BJ (cell line): ENCODE measurements at places on chromosomes 11 and 22. TPM values are rescaled to one million over a fixed set of nuclear protein-coding genes. Genes with fewer than 3 reads are reported as not detected.

DNA sequence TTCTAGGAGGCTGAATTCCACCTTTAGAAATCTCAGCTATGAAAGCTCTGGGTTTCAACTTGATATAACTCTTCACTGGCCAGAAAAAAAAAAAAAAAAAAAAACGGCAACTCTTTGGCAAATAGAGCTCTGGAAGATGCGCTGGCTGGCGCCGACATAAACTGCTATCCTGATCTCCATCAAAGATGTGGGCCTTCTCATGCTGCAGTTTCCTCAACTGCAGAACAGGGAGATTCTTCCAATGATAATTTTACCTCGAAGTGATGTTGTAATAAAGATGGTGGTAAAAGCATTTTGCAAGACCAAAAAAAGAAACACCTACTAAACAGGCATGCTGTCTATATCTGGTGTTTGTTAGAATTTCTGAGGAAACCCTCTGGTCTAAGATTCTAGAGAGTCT is 20.3 kb downstream of the FLI1 start:
- no peak for DNase-seq

DNA sequence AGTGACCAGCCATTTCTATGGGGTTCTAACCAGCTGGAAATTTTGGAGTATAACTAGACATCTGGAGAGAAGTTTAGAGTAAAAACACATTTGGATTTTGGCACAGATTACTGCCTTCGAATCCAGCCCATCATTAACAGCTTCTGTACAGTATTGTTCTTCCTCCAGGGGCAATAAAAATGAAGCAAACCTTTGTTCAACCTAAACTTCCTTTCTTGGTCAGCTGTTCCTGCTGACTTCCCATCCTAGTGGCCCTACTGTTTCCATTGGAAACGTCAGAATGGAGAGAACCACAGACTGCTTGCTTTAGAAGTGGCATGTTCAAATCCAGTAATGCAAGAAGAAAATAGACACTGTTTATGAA is 203.7 kb upstream of the MTMR2 start:
- no peak for DNase-seq

- no peak for DNase-seq
Measured at GRCh38 chr11:23509023-23509422, 648.7 kb upstream of the CCDC179 start.

- DNase-seq, result no peak
Measured at GRCh38 chr11:61065955-61066638, 36.2 kb upstream of the CD5 start.

DNA sequence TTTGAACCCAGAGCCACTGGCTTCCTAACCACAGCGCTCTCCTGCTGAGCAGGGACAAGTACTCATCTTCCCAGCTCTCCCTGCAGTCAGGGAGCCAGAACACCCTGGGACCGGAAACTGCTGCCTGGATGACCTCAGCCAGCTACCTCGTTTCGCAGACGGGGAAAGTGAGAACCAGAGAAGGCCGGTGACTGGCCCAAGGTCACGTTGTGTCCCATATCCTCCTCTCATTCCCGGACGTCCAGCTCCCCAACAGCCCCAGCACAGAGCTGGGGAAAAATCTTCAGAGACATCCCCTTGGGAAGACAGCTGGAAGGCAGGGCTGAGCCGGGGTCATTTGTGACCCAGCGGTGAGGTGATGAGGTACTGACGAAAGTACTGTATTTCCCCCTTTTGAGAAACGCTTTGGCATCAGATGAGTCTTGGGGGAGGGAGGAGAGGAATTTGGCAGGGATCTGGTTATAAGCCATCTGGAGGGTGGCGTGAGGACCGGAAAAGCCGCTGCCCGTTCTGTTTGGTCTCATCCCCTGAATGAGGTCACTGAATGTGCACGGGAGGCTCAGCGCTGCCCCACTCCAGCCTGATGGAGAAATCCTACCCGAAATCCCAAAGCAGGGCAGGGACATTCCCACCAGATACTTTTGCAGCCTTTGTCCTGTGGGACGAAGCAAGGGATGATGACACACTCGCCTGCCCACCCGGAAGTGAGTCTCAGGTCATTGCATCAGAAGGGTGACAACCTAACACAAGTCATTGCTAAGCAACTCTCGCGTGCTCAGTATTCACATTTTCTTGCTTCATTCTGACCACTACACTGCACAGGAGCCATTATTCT is 41.1 kb downstream of the LIF start:
- DNase-seq, result peak; percentile 94

DNA sequence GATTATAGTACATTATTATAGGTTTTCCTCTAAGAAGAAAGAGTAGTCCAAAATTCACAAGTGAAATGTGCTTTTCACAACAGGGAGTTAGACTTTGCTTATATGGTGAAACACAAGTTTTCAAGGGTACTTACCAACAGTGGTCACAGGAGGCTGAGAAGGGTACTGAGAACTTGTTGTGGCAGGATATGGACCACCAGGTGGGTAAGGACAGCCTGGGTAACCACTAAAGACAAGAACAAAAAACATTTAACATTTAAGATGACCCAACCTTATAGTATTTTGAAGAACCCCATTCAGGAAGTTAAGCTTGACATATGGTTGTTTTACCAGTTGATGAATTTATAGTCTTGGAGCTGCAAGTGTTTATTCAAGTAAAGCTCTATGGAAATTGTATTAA is 24.4 kb downstream of the TSG101 start:
- no peak for DNase-seq

GRCh38 chr11:60130496-60130895 is 42.0 kb downstream of the MS4A2 start:
- DNase-seq, result no peak

DNA sequence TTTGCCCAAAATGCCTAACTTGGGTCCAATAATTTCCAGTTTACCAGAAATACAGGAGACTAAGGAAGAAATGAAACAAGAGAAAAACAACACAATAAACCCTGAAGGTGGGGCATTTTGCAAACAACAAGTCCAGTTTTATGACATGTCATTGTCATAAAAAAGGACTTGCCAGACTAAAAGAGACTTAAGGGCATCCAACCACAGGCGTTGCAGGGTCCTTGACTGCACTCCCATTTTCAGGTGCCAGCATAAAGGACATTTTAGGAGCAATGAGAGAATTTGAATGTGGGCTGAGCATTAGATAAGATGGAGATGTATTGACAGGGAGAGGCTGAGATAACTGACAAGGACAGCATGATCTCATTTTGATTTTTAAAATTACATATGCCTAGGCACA is 28.1 kb upstream of the DAGLA start:
- DNase-seq, result no peak

GRCh38 chr11:36436589-36436988 is 73.5 kb downstream of the TRAF6 start:
- no peak for DNase-seq

GRCh38 chr11:119152043-119152442 is 3.2 kb downstream of the ABCG4 start:
- DNase-seq, result no peak

DNA sequence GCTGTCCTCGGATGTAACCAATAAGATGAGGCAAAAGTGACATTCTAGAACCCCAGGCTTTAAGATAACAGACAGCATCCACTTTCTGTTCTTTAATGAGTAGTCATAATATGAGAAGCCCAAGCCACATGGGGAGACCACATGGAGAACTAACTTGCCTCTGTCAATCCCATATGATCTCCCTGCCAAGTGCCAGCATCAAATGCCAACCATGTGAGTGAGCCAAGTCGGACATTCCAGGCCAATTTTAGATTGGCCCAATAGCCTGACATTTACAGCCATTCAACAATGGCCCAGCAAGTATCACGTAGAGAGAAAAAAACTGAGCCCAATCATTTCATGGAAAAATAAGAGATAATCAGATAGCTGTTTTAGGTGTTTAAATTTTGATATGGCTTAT is 2048.3 kb upstream of the RAG2 start:
- no peak for DNase-seq

DNA sequence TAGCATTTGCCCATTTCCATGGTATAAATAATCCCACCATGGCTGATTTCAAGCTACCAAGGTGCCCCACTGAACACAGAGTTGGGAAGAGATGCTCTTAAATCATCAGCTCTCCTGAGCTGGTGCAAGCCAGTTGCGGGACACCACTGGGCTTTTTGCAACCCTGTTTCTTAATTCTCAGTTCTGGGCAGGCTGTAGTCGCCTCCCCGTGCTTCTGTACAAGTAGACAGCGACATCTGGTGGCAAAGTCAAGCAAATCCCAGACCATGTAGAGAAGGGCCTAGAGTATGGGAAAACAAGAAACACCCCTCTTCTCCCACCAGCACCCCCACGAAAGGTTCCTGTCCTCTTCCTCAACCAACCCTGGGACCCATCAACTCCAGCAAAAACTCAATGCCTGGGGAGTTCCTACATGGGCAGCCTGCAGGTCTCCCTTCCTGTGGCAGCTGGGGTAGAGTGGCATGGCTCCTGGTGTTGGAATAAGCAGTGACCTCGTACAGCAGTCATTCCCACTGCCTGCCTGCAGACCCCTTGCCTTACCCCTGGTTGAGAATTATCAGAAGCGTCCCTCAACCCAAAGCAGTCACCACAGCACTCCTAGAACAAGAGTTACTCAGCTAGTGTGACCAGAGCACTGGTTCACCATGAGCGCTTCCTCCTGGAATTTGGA is 68.4 kb downstream of the IGLL5 start:
- DNase-seq, result no peak

GRCh38 chr11:56783448-56784041 is 35.0 kb upstream of the OR9G4 start:
- no peak for DNase-seq

- no peak for DNase-seq
Measured at GRCh38 chr22:30326255-30326705, 461 bp downstream of the TBC1D10A start.

- DNase-seq, result no peak
Measured at GRCh38 chr11:109264128-109264527, 157.9 kb upstream of the C11orf87 start.

GRCh38 chr11:106540001-106540400 is 462.5 kb downstream of the AASDHPPT start:
- no peak for DNase-seq

DNA sequence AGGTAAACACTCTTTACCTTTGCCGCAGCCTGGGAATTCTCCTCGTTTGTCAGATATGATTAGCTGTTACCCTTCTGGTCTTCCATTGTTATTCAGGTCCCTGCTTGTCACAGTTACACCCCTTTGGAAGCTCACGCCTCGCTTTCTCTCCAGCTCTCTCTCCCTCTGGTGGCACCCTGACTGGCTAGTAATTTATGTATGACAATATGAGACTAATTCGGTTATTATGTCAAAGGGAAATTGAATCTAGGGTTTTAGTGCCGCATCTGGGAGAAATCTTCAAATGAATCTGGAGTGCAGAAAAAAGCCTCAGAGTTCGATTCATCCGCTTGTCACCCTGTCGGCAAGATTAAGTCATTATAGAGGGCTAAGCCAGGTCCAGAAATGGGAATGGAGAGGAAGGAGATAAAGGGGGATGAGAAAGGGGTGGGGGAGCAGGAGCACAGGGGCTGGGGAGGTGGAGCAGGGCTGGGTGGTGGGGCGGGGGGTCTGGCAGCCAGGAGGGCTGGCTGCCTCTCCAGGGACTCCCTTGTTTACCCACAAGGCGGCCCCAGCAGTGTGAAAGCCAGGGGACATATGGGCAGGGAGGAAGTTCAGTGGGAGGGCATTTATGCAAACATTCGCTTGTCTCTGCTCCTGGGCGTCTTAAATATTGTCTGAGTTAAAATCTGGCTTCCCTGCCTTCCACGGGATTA is 179.0 kb upstream of the NECTIN1 start:
- no peak for DNase-seq

- no peak for DNase-seq
Measured at GRCh38 chr22:36755316-36755715, 20.6 kb downstream of the IFT27 start.

DNA sequence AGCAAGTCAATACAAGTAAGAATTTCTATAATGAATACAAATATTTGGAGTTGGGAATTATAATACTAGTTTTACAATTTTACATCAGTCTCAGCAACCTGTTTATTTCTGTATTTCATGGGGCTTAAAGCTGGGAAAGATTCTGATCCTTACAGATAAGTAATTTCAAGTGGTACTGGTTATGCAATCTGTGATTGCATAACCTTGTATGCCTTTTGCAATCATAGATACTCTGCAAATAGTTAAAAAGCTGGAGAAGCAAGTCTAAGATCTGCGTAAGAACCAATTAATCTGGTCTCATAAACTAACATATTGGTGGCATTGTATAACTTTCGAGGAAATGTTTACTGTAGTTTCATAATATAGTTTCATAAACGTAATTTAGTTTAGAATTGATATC is 198.3 kb upstream of the PGR start:
- DNase-seq, result no peak

GRCh38 chr11:1152316-1153104 is 5.2 kb upstream of the MUC5AC start:
- DNase-seq, result no peak

- DNase-seq, result no peak
Measured at GRCh38 chr22:46407748-46408147, 72.2 kb downstream of the TRMU start.

The OPCML gene
- polyA plus RNA-seq, result 1.3 and 2.0 TPM in 2 replicates

The APOL5 gene
- not detected in 2 replicates for polyA plus RNA-seq

The HEPHL1 gene
- polyA plus RNA-seq, result not detected in 2 replicates

The LIF gene
- 3.8 and 5.8 TPM in 2 replicates for polyA plus RNA-seq

The QSER1 gene
- 3.9 and 8.2 TPM in 2 replicates for polyA plus RNA-seq
